ENCODE measurements at places on chromosomes 5 and 9.

- no peak for DNase-seq
These were observed 140.8 kb upstream of the ISL1 start for GRCh38 chr5:51242456-51242855.

DNA sequence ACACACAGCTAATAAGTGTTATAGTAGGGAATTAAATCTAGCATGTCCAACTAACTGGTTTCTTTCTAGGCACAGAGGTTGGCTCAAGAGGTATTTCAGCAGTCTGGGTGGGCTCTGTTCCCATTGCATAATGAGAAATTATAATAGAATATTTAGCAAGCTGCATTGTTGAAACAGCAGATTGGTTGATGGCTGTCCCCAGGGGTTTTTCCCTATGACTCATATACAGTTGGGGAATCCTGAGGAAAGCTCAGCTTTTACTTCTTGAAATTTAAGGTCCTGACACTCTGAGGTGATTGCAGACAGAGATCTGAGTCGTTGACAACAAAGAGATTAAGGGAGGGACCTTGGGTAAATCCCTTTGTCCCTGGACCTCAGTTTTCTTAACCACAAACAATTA is 38.3 kb upstream of the TNFSF8 start:
- DNase-seq, result no peak

- DNase-seq, result no peak
These were observed at the start of gene RXFP3 for GRCh38 chr5:33936381-33937016. TSS of gene RXFP3 (plus strand) at chr5:33936386. CDS start at chr5:33936741, 355 bp downstream.

- DNase-seq, result no peak
These were observed 58.3 kb downstream of the NIPBL start for GRCh38 chr5:36934740-36935356.

GRCh38 chr5:141672841-141673813 is 8.9 kb downstream of the ARAP3 start:
- peak; percentile 45 for DNase-seq

DNA sequence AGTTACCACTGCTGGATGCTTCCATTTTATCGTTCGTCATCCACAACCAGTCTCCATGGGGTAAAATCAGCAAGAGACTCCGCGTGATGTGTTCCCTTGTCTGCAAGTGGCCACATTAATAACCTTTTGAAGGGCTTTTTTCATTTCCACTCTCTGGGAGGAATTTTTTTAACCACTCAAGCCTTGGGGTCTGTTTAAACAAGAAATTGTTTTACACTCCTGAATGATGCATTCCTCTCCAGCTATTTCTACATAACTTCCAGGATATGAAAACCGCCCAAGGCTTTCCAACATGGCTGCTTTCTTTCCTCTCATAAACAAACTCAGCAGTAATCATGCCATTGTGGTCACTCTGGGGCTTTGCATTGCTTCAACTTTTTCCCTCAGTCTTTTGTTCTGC is 217.2 kb upstream of the DAPK1 start:
- no peak for DNase-seq

DNA sequence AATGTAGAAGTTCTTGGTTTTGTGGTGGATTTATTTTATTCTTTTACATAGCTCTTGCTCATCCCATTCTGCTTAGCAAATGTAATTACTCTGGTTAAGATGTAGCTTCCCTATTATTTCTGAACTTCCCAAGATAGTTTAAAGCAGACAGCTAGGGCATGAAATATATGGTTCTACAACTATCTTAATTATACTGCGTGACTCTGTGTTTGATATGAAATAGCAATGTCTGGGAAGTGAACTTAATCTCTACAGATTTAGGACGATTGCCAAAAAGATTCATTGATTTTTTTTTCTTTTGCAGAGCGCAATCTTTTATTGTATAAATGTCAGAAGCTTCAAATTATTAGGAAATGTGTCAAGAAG is 529.3 kb upstream of the ZNF608 start:
- no peak for DNase-seq

GRCh38 chr5:159951387-159951786 is 35.1 kb downstream of the ADRA1B start:
- no peak for DNase-seq

GRCh38 chr5:32058101-32058500 is 116.0 kb downstream of the GOLPH3 start:
- DNase-seq, result no peak

DNA sequence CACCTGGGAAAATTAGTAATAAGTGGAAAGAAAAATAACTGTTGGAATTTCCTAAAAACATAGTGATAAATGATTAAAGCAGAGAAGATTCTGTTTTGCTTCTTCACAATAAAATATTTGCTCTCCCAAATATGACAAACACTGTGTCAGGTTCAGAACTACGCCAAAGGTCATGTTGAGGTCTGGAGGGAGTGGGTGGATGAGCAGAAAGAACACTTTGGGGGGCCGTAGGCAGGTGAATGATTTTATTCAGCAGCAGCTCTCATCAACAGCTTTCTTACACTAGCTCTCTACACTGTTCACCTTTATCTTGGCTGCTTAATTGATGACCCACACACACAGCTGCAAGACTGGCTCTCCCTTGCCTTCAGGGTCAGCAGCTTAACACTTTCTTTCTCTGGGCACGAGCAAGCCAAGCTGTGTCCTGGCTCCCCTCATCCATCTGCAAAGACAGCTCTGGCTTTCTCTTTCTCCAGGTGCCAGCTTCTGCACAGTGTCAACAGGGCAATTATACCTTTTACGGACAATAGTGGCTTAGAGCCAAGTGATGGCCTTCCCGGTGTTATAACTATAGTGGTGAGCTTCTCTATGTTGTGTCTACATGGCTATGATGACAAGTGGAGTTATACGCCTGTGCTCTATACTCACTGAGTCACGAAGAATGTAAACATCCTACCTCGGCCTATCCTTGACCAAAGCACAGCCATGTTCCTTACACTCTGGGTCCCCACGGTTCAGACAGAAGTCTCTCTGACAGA is 18.9 kb upstream of the GPX8 start:
- no peak for DNase-seq

- DNase-seq, result no peak
These were observed 677.7 kb upstream of the KLF4 start for GRCh38 chr9:108167136-108167900.

DNA sequence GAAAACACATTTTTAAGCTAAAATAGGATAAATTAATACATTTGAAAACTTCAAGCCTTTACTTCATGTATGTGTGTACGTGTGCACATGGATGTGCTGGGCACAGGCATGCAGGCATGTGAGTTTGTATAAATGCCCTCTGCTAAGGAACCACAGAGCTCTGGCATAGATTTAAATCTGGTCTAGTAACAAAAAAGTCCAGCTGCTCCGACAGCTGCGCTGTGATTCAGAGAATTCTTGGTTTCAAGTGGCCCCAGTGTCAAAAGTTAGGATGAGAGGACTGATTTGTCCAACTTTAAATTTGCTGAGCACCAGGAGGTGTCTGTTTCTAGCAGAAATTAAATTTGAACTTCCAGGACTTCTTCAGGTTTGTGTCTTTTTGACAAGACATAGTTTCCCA is 203.7 kb upstream of the TUT7 start:
- DNase-seq, result no peak

DNA sequence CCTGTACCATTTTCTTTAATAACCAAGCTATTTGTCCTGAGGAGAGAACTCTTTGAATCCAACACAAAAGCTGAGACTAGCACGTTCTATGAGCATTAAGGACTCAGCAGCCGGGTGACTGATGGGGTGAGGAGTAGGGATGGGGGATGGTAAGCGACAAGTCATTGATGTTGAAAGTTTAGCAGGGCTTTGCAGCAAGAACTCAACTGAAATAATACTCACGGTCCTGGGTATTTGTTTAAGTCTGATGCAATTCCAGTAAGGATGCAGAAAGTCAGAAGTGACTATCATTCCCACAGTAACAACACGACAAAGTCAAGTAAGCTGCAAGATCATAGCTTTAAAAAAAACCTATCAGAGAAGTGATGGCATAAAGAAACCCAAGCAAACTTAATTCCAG is 131.1 kb downstream of the ACTL7B start:
- DNase-seq, result no peak

- no peak for DNase-seq
These were observed 80.3 kb downstream of the RCL1 start for GRCh38 chr9:4873066-4873465.

- no peak for DNase-seq
These were observed 96.9 kb downstream of the PLPP1 start for GRCh38 chr5:55437859-55438206.

DNA sequence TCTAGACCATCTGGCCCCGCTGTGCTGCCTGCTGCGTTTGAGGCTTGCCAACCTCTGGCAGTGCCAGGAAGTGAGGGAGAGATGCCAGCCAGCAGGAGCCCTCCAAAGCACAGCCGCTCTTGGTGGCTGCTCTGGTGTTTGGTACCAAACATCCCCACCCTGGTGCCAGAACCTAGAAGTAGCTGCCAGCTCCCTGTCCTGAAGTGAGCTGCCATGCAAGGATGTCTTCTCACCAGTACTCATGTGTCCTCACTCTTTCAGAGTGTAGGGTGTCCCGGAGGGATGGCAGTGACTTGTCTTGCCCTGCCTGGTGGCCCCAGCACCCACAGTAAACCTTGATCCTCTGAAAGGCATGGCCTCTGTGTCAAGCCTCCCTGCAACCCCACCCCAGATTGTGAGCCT is 43.4 kb downstream of the AMBP start:
- no peak for DNase-seq

DNA sequence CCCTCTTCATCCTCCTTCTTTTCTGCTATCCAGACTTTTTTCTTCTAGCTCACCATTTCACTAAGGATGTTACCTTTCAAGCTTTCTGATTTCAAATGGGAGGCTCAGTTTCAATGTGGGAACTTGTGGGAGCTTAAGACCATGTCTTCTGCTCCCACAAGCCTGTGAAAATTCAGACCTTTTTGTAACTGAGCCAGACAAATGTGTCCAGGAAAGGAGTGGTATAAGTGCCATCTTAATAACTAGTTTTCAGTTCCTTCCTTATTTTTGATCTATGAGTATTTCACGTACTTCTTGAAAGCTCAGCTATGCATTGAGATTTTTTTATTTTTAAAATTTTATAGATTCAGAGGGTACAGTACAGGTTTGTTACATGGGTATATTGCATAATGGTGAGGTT is 4.6 kb upstream of the ERCC6L2 start:
- no peak for DNase-seq

GRCh38 chr9:6239694-6240093 is 24.1 kb downstream of the IL33 start:
- no peak for DNase-seq
